ENCODE measurements at places on chromosomes 1 and 21. TPM values are rescaled to one million over a fixed set of nuclear protein-coding genes. Genes with fewer than 3 reads are reported as not detected.

The KPRP gene
- not detected for total RNA-seq

The LRRC53 gene
- not detected for total RNA-seq

The CALML6 gene
- 0.43 TPM for total RNA-seq

The CNR2 gene
- total RNA-seq = 0.17 TPM

The ATPAF1 gene
- 52.6 TPM for total RNA-seq

The TMIGD3 gene
- 5.0 TPM for total RNA-seq

The DYRK3 gene
- 0.61 TPM for total RNA-seq

The DNAJC16 gene
- total RNA-seq = 23.7 TPM

The TRABD2B gene
- total RNA-seq = 2.0 TPM

The KLHDC7A gene
- total RNA-seq = 3.5 TPM

The TAS1R3 gene
- 1.1 TPM for total RNA-seq

The TTC22 gene
- 122 TPM for total RNA-seq

The NCSTN gene
- 104 TPM for total RNA-seq

The CHRM3 gene
- 15.1 TPM for total RNA-seq

The ZDHHC18 gene
- 30.5 TPM for total RNA-seq

The PUM1 gene
- total RNA-seq = 135 TPM

The AIRE gene
- total RNA-seq = 0.12 TPM

The OPRD1 gene
- 0.06 TPM for total RNA-seq

The PTTG1IP gene
- 202 TPM for total RNA-seq

The HFM1 gene
- total RNA-seq = 0.12 TPM

The NPPA gene
- 0.35 TPM for total RNA-seq

The CTSE gene
- total RNA-seq = 26.1 TPM

The GPR161 gene
- total RNA-seq = 2.2 TPM

The CRP gene
- total RNA-seq = 0.20 TPM

The CD1C gene
- 1.1 TPM for total RNA-seq

The TMEM125 gene
- 71.6 TPM for total RNA-seq

The MASP2 gene
- total RNA-seq = not detected
